ENCODE measurements at places on chromosomes 3 and 15.

DNA sequence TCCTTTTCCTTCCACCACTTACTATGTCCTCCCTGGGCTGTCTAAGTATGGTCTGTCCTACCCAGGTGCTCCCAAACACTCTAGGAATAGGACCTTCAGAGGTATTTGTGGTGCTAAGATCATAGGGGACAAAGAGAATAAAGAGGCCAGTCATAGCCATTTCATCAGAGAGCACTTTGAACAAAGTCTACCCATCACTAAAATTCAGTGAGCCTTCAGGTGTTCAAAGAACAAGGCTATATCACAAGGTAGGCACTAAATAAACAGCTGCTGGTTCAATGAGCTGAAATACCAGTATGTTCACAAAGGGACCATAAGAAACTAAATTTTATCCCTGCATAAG is 38.8 kb downstream of the NBEAL2 start:
- DNase-seq: no peak

- no peak for DNase-seq
These were observed 18.4 kb downstream of the SMAD6 start for GRCh38 chr15:66720206-66721010.

GRCh38 chr3:72888546-72889309 is 882 bp downstream of the GXYLT2 start:
- DNase-seq: peak; percentile 45

GRCh38 chr3:72081471-72082185 is 296.7 kb upstream of the PROK2 start:
- DNase-seq: no peak
